Activated CD4-positive, alpha-beta T cell treated with anti-CD3 and anti-CD28 coated beads for 36 hours (primary cell): ENCODE measurements at places on chromosomes 4 and X.
A peak's percentile ranks its signal among the peaks of the same experiment; 100 is the strongest.

- DNase-seq: no peak
These were observed 1.4 kb upstream of the STS start for GRCh38 chrX:7146020-7146702.

DNA sequence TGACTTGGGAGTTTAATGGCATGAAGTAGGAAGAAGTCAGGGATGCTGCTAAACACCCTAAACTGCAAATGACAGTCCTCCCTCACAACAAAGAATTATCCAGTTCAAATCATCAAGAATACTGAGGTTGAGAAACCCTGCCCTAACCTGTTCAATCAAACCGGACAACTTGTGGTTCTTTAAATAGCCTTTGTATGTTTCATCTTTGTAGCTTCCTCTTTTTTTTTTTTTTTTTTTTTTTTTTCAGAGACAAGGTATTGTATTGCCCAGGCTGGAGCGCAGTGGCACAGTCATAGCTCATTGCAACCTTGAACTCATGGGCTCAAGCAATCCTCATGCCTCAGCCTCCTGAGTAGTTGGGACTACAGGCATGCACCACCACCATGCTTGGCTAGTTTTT is 52.5 kb upstream of the TTC29 start:
- DNase-seq: no peak

DNA sequence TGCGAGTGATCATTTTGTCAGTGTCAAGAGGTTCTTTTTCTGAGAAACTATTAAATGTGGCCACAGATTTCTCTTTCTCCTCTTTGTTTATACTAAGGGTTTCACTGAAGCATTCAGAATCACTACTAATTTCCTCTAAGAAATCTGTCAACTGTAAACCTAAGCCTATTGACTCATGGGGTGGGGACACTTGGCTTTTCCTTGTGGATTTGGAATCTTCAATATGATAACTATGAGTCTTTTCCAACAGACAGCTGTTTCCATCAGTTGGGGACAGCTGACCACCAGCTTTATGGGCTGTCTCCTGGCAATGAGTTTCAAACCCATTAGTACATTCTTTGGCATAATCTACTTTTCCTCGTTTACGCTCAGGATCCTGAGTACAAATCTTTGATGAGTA is 13.8 kb downstream of the PGRMC1 start:
- DNase-seq: no peak

GRCh38 chr4:24949970-24950369 is 37.1 kb upstream of the CCDC149 start:
- no peak for DNase-seq

DNA sequence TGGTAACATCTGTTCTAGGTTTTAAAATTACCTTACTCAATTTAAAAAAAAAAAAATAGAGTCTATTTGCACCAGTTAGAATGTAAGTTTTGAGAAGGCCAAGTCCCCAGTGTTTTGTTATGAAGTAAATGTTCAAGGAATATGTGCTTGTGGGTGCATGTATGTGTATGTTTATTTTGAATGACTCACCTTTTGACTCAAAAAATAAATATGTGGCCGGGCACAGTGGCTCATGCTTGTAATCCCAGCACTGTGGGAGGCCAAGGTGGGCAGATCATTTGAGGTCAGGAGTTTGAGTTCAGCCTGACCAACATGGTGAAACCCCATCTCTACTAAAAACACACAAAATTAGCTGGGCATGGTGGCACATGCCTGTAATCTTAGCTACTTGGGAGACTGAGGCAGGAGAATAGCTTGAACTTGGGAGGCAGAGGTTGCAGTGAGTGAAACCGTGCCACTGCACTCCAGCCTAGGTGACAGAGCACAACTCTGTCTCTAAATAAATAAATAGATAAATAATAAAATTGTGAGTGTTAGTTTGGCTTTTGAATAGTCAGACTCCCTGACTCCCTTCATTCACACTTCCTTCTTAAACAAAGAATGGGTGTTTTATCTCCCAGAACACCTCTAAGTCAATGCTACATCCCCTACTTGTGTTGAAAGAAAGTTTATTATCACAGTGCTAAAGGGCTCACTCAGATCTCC is 511.3 kb upstream of the PCDH7 start:
- no peak for DNase-seq

DNA sequence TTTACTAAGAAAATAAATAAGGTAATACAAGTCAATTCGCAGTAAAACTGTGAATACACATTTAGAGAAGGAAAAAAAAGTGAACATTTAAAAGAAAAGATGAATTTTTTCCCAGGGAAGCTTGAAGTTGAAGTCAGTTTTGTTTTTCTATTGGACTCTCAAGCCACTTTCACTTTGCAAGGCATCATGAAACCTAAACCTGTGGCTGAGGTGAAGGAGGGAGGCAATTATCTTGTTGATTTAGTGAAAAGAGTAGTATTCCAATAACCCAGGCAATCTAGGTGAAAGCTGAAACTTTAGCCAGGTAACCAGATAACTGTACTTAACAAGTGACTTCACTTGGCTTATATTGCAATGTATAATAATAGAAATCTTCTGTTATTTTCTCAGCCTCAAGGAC is 138.6 kb downstream of the HDX start:
- no peak for DNase-seq

DNA sequence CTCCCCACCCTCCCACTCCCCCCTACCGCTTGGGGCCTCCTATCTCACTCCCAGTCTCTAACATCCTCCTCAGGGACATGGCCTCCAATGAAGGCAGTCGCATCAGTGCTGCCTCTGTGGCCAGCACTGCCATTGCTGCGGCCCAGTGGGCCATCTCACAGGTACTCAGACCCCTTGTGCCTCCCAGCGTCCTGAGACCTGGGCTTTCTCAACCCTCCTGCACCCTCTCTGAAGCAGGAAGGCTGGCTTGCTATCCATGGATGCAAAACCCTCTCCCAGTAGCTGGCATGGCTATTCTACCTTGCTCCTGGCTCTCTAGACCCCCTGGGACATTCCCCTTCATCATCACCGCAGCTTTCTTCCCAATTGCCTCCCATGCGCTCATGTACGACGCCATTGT is 13.3 kb upstream of the UBA1 start:
- DNase-seq: no peak

DNA sequence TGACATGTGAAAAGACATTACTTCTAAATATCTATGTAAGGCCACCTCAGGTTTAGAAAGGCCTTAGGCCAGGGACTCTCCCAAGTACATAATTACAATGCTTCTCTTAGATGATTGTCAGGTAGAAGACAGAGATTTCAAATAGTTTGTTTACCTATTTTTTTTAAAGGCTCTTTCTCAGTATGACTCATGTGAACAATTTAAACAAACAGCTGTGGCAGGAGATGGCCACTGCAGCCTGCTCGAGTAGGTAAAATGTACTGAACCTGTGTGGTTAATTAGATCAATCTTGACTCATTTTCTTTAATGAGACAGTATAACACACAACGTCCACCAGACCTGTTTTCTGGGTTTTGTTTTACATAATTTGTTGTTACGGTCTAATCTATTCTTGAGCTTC is 50.2 kb downstream of the LEF1 start:
- peak; percentile 53 for DNase-seq

- DNase-seq: no peak
These were observed 164.9 kb upstream of the KLF3 start for GRCh38 chr4:38499101-38499500.

DNA sequence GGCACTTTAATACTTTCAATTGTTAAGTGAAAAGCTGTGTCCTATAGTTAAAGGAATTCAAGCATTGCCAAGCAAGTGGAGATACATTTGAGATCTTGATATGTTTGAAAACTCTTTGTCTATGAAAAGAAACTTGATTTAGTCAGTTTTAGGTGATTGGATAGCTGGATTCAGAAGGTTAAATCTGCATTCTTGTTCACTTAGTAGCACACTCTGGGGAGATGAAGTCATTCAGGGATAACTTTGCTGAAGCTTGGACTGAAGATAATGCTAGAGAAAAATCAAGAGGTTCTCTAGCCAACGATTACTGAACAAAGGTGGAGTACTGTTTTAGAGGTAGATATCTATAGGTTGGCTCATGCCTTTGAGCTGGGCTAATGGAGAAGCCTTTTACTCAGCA is 90.6 kb downstream of the DCAF8L2 start:
- DNase-seq: no peak

- no peak for DNase-seq
These were observed 670.0 kb upstream of the AMOT start for GRCh38 chrX:113510586-113510985.

DNA sequence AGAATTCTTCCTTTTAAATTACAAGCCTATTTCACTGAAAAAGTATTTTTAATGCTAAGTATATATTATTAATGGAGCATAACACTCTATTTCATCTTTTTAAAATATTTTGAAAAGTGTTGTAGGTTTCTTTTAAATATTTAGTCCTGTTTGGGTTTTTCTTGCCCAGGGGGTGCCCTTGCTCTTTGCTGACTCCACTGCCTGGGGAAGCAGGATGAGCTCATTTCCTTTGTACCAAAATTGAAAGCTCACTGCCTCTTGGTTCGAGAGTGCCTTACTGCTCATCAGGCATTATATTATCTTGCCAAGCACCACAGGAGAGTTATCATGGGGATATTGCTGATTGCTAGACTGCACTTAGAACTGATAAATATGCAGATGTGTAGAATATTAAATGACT is 819.2 kb downstream of the PCDH18 start:
- DNase-seq: no peak

GRCh38 chrX:85139422-85139821 is 104.2 kb downstream of the SATL1 start:
- DNase-seq: no peak

- DNase-seq: no peak
These were observed 14.6 kb downstream of the PDLIM5 start for GRCh38 chr4:94466371-94466770.

GRCh38 chr4:48910511-48910910 is 3.9 kb upstream of the OCIAD2 start:
- no peak for DNase-seq

DNA sequence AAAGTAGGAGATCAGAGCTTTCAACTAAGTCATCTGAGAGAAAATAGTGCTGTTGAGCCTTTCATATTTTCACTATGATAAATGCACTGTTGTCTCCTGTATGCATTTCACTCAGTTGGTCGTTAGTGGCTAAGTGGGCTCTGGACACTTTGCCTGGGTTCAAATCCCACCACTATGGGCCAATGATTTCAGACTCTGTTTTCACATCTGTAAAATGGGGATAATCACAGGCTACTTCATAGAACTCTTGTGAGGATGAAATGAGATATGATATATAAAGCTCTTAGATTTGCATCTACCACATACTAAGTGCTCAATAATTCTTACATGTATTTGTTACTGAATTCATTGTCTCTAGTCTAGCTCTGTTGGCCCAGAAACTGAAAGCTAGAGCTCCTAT is 16.8 kb downstream of the LNX1 start:
- no peak for DNase-seq
